ENCODE measurements at places on chromosomes 7 and 10.
A peak's percentile ranks its signal among the peaks of the same experiment; 100 is the strongest.

- DNase-seq, result no peak
These were observed 10.4 kb downstream of the CPA2 start for GRCh38 chr7:130276796-130277762.

- no peak for DNase-seq
These were observed 184.4 kb upstream of the LYZL2 start for GRCh38 chr10:30813872-30814481.

DNA sequence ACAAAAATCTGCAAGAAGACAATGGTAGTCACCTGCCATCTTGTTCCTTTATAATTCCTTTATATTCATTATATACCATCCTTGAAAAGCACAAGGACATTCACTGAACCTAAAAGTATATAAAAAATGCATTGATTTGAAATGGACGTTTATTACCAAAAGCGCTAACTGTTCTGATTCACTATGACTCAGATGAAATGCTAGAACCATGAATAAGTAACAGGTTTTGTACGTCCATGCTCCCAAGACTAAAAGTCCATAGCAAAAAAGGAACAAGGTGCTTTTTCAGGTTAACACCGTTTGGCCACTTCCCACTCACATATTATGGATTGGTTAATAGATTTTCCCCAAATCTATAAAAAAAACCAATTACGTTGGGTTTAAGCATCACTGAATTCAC, 109.4 kb downstream of the PPP1R17 start:
- no peak for DNase-seq

GRCh38 chr10:78758176-78758575, 310.6 kb upstream of the ZMIZ1 start:
- no peak for DNase-seq

- DNase-seq, result no peak
These were observed 343.9 kb upstream of the COBL start for GRCh38 chr7:51660516-51660915.

GRCh38 chr10:49602380-49603023, 7.6 kb upstream of the SLC18A3 start:
- no peak for DNase-seq

DNA sequence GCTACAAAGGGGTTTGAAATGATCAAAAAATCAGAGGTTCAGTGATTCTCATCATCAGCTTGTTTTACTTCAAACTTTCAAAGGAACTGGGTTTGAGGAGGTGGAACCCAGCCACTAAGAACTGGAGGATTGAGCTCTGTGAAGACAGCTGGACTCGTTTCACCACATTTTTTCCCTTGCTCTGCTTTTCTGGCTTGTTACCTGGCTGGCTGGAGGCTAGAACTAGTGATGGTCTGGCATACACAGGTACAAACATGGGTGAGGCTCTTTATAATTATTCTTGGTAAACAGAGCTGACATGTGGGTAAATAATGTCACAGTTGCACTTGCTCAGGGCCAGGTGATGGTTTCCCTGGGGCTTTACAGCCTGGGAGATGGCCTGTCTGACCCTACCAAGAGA, 352.5 kb downstream of the FGFR2 start:
- DNase-seq, result no peak

- DNase-seq, result no peak
These were observed 293.4 kb upstream of the VWC2 start for GRCh38 chr7:49479936-49480544.

DNA sequence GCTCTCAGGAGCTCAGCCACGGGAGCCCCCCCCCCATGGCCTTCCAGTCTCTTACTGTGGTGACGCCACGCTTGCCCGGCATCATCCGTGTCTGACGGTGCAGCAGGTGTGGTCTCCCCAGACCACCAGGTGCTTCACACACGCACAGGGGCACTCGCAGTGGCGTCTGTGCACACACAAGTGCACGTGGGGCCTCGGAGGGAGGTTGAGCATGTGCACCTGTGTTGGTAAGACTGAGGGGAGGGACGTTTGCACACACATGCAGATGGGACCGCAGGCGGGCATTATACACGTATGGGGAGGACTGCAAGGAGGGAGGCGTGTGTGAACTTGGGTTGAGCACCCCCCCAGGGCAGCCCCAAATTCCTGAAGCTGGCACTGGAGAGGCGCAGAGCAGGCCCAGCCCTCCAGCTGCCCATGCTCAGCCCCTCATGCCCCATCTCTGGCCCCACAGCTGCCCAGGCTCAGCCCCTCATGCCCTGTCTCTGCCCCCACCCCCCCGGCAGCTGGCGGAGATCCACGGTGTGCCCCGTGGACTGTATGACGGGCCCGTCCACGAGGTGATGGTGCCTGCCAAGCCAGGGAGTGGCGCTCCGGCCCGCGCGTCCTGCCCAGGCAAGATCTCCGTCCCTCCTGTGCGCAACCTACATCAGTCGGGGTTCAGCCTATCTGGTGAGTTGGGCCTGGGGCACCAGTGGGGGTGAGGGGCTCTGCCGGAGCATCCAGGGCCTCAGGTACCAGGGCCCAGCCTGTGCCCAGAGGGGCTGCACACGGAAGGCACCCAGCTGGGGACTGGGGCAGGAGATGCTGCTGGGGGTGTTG, 16.7 kb downstream of the DPYSL4 start:
- DNase-seq, result peak; percentile 68

DNA sequence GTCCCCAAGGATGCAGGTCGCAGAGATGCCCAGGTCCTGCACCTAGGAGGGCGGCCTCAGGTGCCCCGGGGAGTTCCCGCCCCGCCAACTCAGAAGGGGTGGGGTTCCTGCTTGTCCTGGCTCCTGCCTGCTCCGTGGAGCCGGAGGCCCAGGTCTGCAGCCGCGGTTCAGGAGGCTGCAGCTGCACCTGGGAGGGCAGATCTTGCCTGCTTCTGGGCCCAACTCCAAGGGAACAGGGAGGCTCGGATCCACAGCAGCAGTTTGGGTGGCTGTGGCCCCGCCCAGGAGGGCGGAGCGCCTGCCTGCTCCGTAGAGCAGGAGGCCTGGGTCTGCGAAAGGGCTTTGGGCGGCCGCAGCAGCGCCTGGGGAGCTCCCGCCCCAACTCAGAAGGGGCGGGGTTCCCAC, 108.2 kb upstream of the EGR2 start:
- no peak for DNase-seq

DNA sequence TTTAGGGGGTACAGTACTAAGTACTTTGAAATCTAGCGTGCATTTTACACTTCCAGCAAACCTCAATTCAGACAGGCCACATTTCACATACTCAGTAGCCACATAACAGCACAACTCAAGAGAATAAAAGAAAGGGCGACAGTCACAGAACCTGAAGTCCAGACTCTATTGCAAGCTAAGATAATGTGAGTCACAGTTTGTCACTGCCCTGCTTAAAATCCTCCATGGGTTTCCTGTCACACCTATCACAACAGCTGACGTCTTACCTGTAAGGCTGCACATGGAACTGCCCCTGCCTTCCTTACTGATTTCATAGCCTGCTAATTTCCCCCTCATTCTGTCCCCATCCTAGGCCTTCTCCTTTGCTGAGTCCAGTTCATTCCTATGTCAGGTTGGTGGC, 16.1 kb upstream of the CDK14 start:
- no peak for DNase-seq

DNA sequence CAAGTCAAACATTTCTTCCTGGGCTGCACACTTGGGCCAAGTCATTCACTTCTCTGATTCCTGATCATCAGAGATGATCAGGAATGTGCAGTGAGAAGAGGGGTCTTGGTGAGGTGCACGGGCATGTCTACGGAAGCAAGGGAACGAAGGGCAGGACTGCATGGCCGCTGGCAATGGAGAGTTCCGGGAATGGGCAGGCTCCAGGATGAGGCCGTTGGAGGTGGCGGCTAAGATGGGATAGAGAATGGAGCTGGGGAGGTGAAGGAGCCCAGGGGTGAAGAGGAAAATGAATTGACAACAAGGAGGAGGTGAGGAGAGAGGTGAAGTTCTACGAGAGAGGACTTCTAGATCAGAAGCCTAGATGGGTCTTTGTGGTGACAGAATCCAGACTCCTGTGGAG, 260.0 kb downstream of the GRID1 start:
- DNase-seq, result no peak

GRCh38 chr7:84122582-84123360, 71.8 kb downstream of the SEMA3A start:
- DNase-seq, result no peak

- DNase-seq, result no peak
These were observed 68.1 kb upstream of the CAMK2B start for GRCh38 chr7:44393238-44394111.

DNA sequence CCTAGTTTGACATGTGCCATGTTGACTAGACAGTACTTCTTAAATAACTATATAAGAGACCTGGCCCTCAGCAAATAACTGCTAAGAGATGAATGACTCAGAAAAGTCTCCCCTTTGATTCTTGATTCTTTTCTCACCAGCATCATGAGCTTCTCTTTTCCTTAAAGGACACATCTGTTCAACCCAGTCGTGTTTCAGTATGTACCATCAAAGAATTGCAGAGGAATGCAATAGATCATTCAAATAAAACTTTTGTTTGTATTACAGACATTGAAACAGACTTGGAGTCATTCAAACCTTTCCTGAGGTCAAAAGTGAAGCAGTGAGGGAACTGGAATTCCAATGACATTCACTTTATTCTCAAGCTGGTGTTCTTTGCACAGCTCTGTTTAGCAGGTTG, 598.3 kb upstream of the GHITM start:
- DNase-seq, result no peak

- no peak for DNase-seq
These were observed 223.2 kb downstream of the PRKG1 start for GRCh38 chr10:51297438-51297837.

- peak; percentile 93 for DNase-seq
These were observed 34.6 kb upstream of the TPST1 start for GRCh38 chr7:66170309-66171231.

DNA sequence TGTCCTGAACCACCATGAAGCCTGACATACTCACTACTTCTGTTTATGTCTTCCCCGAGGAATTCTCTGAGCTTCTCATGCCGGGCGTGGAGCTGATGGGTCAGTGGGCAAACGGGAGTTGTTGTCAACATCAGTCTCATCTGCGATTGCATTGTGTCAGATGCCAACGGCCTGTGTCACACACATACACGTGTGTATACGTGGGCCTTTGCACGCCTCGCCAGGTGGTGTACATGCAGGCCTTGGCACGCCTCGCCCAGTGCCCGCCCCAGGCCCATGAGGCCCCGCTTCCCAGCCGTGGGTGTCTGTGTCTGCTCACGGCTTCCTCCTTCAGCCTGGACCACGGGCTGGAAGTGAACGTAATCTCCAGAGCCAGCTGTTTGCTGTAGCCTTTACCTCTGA, 7.5 kb upstream of the CSGALNACT2 start:
- DNase-seq, result peak; percentile 34

- no peak for DNase-seq
These were observed 56.6 kb downstream of the ELMO1 start for GRCh38 chr7:37391791-37392672.

DNA sequence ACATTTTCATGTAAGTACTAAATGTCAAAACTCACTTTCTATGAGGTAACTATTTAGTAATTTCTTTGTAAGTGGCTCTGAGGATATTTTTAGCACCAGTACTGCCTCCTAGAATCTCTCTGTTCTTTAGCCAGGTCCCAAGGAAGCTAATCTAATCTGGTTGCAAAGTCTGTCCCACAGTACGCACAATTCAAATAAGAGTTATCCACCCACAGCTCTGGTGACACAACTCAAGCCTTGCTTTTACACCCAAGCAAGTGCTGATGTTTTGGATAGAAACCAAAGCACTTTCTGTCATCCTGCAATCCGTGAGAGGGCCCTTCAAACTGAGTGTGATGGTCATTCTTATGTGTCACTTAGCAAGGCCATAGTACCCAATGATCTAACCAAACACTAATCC, 14.5 kb downstream of the GIMAP5 start:
- DNase-seq, result no peak

- no peak for DNase-seq
These were observed 1.4 kb downstream of the IDE start for GRCh38 chr10:92572362-92573090.

- DNase-seq, result no peak
These were observed 77.3 kb upstream of the NXPH1 start for GRCh38 chr7:8356071-8356470.

- no peak for DNase-seq
These were observed 295.9 kb upstream of the NFE2L3 start for GRCh38 chr7:25855854-25856782.

DNA sequence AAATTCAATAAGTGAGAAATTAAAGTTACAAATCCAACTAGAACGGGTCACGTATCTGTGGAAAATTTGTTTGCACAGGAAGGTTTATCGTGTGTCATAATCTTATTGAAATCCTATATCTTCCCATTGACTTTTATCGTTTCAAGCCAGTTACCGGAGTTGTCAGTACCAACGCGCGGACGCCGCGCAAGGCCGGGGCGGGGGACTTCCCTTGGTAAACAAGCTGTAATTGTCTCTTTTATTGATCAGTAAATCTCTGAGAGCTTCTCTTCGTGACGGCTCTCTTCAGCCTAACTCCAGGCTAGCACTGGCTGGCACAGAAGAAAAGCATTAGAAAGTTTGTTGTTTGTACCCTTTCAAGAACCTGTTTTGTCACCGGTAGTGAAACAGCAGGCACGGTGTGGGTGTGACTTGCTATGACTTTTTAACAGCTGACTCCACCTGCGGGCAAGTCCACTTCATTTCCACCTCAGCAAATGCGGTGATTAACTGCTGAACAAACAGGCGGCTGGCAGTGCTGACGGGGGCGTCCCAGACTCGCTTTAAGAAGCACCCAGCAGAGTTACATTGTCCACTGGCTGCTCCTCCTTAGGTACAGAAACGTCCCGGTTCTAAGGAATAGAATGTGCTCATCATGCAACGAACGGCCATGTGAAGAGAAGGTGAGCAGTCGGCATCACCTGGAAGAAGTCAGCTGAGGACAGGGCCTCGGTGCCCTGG, 215.8 kb downstream of the MAD1L1 start:
- DNase-seq, result no peak

DNA sequence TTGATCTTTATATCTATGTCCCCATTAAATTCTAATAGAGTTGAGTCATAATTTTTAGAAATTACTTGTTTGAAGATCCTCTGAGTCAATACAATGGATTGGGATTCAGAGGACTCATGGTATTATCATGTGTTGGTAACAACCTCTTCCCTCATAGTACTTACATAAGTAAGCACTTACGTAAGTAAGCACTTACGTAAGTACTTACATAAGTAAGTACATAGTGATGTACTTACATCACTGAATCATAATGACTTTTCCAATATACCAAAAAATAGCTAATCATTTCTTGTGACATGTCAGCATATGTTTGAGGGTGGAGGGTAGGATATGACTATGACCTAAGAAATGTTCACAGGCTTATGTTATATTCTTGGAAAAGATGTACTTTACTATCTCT, 740.5 kb downstream of the SORCS1 start:
- DNase-seq, result no peak

- DNase-seq, result no peak
These were observed 84.6 kb upstream of the FAM3C start for GRCh38 chr7:121480566-121481335.

- no peak for DNase-seq
These were observed 158.8 kb downstream of the SKAP2 start for GRCh38 chr7:26705567-26705966.

DNA sequence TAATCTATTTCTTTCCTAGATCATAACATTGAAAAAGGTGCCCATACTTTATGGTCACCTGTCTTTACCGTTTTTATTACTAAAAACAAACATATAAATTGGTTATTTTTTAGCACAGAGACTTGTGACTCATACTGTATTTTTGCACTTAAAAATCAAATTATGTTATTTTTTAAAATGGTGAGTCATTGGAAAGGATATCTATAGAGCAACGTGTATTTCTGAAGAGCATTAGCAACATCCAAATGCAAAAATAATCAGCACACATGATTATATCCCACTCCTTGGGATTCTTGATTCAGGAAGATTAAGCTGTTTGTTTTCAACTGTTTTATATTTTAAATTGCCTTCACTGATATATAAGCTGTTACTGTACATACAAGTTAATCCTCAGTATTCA, 40.7 kb upstream of the FMC1 start:
- no peak for DNase-seq

GRCh38 chr7:51644216-51644615, 327.6 kb upstream of the COBL start:
- DNase-seq, result no peak

Measured in kidney (tissue), 22 donors.